Right cardiac atrium (tissue), 5 donors: ENCODE measurements at places on chromosomes 16 and 17. TPM values are rescaled to one million over a fixed set of nuclear protein-coding genes. Genes with fewer than 3 reads are reported as not detected.

- DNase-seq, result peak; percentile 64
These were observed 300.6 kb downstream of the SEC14L1 start for GRCh38 chr17:77441130-77441920.

GRCh38 chr17:73710095-73710592 is 65.9 kb upstream of the SDK2 start:
- DNase-seq, result peak; percentile 63

DNA sequence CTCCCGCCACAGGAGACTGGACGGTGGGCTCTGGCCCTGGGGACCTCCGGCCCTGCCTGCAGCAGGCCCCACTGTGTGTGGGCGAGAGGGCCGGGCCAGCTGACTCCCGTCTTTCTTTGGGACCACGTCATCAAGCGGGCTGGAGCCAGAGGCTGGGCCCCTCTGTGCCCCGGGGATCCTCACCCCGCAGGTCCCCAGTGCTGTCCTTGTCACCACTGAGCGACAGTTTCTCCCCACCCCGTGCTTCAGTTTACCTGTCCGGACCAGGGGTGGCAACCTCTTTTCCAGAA is 181.9 kb upstream of the ZNF469 start:
- DNase-seq, result no peak

TBC1D3E gene
- total RNA-seq, result not detected

- no peak for DNase-seq
These were observed 68.9 kb upstream of the MSI2 start for GRCh38 chr17:57187391-57187790.

CES1 gene
- total RNA-seq, result 43.9 TPM

DNA sequence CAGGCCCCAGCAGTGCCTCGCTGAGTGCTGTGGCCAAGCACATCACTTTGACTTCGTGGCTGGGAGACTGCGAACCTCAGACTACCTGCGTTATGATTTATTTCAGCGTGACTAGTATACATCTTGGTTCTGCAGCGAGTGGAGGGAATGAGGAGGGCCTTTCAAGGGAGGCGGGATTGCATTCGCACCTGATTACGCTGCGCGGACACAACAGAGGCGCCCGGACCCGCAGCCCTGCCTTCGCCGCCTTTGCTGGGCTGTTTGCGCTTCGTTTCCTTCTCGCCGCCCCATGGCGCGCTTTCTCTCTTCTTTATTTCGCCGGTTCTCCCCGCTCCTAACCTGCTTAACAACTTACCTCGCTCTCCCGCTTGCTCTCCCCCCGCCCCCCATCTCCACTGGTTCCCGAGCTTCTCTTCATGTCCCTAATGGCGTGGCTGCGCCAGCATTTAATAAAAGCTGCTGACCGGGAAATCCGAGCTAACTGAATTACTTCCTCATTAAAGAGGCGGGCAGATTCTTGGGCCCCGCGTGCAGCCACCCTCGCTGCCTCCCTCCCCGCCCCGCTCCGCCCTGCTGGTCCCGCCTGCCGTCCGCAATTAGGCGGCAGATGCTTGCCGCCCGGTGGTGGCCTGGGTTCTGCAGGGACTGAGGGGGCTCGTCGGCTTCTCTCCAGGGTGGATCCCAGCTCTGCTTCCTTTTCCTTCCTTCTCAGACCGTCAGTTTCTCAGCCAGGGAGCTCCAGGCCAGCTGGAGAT is 257.6 kb upstream of the SDK2 start:
- DNase-seq, result peak; percentile 84

GRCh38 chr16:18979936-18980335 is 3.8 kb upstream of the TMC7 start:
- DNase-seq, result no peak

HIC1 gene
- total RNA-seq, result 25.1 TPM

DNA sequence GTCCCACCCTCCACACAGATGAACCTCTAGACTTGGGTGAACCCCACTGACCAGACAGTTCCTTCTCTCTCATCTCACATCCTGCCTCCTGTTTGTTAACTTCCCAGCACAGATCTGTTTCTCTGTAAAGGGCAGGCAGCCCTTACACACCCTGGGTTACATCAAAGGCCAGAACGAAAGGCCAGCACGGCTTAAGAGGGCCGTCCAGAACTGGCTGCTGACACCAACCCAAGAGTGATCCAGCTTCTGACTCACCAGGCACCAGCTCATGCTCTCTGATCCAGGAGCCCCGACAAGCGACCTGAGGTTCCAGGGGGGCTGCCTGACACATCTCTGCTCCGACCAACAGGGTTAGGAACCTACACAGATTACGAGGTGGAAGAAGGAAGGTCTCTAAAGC is 86.9 kb downstream of the MRM3 start:
- peak; percentile 81 for DNase-seq

DNA sequence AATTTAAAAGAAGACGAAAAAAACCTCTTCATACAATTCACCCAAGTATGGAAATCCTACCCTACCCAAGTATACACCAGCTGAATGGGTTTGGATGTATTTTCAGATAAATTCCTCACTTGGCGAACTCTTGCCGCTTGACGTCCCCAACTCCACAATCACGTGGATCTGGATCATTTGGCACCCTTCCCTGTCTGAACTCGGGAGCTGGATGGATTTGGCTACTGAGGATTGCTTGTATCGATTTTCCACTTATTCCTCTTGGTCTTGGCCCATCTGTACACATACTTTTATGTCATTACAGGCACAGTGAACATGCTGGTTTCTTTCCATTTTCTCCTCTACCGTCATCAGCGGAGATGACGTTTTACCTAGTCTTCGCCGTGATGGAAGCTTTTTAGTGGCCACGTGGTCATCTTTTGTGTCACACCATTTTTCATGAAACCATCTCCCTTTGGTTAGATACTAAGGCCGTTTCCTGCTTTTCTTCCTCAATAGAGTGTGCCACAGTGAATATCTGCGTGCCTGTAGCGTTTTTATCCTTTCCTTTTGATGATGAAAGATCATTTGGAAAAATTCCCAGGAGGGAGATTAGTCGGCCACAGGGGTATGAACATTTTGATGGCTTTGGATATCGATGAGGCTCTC is 47.1 kb downstream of the CMIP start:
- no peak for DNase-seq
